Right lung (tissue), 10 donors: ENCODE measurements at places on chromosomes 6 and 20.

- DNase-seq = no peak
Observed at GRCh38 chr6:33391922-33392594, 435 bp downstream of the KIFC1 start.

GRCh38 chr20:9928281-9928737 lies 89.4 kb upstream of the PAK5 start:
- DNase-seq = no peak

- DNase-seq = no peak
Observed at GRCh38 chr6:20717743-20718142, 183.5 kb downstream of the CDKAL1 start.

- no peak for DNase-seq
Observed at GRCh38 chr6:3319610-3320200, 61.0 kb downstream of the PSMG4 start.

GRCh38 chr6:170368544-170368943 lies 62.0 kb downstream of the FAM120B start:
- no peak for DNase-seq

- DNase-seq = no peak
Observed at GRCh38 chr20:14410869-14411555, 73.6 kb upstream of the FLRT3 start.

- DNase-seq = no peak
Observed at GRCh38 chr6:46967826-46968349, 46.1 kb upstream of the ADGRF5 start.

- no peak for DNase-seq
Observed at GRCh38 chr20:13745784-13746183, 38.9 kb downstream of the ESF1 start.

DNA sequence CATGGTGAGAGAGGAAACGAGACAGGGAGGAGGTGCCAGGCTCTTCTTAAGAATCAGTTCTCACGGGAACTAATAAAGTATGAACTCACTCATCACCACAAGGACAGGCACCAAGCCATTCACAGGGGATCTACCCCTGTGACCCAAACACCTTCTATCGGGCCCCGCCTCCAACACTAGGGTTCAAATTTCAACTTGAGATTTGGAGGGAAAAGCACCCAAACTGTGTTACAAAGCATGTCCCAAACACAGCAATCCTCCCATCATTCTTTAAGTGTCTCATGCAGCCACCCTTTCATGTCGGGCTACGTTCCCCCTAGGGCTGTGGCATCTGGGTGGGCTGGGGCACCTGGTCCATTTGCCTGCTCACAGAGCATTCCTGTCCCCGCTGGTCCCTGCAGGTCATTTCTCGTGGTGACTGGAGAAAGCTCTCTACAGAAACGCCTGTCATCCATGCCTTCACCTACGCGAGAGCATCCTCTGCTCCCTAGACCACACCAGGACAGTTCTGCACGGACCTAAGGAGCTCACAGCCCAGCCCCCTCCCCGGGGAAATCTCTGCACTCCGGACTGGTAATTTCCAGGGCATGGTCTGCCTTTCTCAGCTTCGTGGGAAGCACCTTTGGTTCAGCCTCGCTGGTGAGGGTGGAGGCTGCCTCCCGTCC lies 79.6 kb downstream of the TTLL2 start:
- DNase-seq = no peak

- no peak for DNase-seq
Observed at GRCh38 chr20:4427940-4428586, 293.6 kb upstream of the PRND start.

- no peak for DNase-seq
Observed at GRCh38 chr6:41649596-41649995, 11.3 kb downstream of the MDFI start.

DNA sequence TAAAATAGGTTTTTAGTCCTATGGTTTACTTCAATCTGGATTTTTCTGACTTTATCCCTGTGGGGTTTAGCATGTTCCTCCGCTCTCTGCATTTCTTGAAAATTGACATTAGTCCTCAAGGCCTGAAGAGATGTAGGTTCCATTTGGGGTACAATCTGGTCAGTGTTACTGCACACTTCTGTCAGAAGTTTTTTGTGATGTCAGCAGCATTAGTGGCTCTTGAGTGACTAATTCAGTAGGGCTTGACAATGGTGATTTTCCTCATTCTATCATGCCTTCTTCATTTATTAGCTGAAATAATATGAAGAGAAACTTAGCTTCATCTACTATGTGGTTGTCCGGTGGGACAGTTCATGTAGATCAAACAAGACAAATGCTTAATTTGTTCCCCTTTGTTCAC lies 114.6 kb downstream of the PDE10A start:
- no peak for DNase-seq

DNA sequence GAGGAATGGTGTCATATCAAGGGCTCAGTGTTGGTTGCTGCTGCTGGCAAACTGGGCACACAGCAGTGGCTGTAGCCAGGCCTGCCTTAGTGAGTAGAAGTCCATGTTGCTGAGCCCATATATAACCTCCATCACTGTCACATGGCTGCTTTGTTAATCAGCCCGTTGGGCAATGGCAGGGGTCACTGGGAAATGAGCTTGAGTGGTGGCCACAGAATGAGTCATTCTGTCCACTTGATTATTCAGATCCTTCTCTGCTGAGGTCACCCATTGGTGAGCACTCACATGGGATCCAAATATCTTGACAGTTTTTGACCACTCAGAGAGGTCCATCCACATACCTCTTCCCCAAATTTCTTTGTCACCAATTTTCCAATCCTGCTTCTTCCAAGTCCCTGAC lies 898.9 kb upstream of the EYS start:
- no peak for DNase-seq

DNA sequence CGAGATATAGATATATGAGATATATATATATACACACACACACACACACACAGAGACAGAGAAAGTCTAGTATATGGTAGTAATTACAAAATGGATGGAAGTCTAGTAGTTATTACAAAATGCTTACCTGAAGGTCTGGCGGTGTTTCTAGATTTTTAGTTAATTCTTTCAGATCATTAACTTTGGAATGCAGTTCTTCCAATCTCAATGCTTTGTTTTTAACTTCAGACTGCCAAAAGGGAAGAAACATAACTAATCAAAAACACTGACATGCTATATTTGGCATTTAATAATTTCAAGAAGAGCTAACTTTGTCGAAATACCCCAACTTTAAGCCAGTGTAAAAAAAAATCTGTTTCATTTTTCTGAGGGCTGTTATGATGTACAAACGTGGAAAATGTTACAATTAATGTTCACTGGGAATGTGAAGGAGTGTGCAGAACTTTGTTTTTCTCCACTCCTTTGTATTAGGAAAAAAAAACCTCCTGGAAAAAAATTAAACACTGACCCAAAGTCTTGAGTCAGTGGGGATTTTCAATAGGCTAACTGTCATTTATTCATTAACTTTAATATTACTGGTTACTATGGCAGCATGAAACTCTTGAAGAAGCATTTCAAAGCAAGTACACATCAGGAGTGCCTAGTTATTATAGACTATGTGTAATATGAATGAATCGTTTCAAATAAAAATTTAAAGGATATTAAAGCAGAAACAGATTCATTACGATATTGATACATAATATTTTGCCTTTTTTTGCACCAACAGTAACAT lies 232.9 kb downstream of the SYNE1 start:
- DNase-seq = no peak

- no peak for DNase-seq
Observed at GRCh38 chr6:83838727-83839126, 14.4 kb upstream of the RIPPLY2 start.

- DNase-seq = no peak
Observed at GRCh38 chr20:33006776-33007375, 628 bp upstream of the BPIFB2 start.

DNA sequence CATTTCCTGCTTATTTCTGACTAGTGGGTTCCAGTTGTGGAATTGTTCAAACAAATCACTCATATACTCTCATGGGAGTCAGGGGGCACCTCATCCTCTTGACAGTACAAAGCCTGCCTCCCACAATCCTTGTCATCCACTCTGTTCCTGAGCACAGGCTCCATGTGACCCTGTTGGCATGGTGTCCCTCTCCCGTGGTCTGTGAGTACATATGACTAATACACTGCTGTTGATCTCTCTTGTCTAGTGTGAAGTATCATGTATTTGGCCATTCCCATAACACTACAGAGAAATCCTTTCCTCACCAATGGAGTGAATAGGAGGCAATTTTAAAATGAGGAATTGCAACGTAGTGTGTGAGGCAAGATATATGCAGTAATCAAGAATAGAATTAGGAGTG lies 185.3 kb downstream of the OGFRL1 start:
- no peak for DNase-seq
